IMR-90 (cell line): ENCODE measurements at places on chromosomes 2 and 18. TPM values are rescaled to one million over a fixed set of nuclear protein-coding genes. Genes with fewer than 3 reads are reported as not detected.

- DNase-seq: peak; percentile 74
Measured at GRCh38 chr2:192151853-192152252, 42.9 kb downstream of the TMEFF2 start.

GRCh38 chr2:75100011-75100800 lies 99.1 kb downstream of the TACR1 start:
- peak; percentile 67 for DNase-seq

- DNase-seq: no peak
Measured at GRCh38 chr18:11862468-11863137, 11.4 kb downstream of the CHMP1B start.

DNA sequence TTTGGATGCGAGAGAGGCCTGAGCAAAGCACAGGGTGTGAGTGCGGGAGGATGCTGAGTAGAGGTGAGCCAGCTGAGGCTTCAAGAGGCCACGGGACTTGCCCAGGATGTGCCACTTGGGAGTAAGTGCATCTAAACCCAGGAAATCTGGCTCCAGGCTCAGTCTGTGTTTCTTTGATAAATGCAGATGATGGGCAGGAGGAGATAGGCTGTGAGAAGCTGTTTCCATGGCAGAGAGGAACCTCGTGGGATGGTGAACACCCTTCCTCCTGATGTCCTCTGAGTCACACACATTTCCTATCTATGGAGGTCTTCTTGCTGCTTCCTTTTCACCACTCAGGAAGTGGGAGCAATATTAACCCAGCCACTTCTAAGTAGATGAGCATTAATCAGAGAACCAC lies 38.4 kb upstream of the CELF4 start:
- DNase-seq: no peak

GRCh38 chr2:73877071-73877802 lies 15.6 kb upstream of the ACTG2 start:
- no peak for DNase-seq

The CD207 gene
- polyA plus RNA-seq: not detected in 2 replicates

DNA sequence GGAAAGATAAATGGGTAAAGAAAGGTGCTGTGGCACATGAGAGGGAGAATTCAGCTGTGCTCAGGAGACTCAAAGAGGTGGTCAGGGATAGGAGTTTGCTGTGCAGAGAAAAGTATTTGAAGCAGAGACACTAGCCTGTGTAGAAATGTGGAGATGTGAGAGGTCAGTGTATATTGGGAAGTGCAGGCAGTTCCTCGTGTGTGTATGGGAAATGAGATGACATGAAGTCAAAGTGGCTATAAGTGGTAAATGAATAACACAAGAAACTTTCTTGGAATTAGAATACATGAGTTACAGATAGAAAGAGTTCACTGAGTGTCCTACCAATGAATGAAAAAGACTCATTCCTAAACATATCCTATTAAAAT lies 11.6 kb downstream of the MAP3K20 start:
- peak; percentile 69 for DNase-seq

DNA sequence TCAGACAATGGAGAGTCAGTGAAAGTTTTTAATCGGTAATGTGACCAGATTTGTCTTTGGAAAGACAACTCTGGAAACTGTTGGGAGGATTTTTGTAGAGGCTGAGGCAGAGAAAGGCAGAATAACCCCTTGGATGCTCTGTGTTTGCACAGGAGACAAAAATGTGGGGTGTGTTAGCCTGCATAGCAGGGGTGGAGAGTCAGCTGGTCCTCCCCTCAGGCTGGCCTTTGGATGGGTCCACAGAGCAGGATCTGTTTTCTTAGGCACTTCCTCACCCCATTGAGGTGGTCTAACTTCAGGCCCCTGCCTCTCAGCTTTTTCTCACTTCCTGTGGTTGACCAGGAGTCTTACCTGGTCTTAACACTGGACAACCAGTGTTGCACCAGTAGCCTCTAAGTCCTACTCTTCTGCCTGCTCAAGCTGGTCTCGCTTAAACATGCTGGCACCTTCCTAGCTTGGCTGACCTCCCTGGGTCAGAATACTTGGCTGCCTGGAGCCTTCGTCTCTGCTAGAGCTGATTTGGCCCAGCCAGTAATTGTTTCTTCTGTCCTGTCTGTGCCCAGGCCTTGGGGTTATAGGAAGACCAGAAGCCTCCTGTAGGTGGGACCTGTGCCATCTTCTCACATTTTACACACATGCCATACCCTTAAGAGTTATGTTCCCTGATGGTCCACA lies 259.8 kb upstream of the RASGRP3 start:
- peak; percentile 51 for DNase-seq

DNA sequence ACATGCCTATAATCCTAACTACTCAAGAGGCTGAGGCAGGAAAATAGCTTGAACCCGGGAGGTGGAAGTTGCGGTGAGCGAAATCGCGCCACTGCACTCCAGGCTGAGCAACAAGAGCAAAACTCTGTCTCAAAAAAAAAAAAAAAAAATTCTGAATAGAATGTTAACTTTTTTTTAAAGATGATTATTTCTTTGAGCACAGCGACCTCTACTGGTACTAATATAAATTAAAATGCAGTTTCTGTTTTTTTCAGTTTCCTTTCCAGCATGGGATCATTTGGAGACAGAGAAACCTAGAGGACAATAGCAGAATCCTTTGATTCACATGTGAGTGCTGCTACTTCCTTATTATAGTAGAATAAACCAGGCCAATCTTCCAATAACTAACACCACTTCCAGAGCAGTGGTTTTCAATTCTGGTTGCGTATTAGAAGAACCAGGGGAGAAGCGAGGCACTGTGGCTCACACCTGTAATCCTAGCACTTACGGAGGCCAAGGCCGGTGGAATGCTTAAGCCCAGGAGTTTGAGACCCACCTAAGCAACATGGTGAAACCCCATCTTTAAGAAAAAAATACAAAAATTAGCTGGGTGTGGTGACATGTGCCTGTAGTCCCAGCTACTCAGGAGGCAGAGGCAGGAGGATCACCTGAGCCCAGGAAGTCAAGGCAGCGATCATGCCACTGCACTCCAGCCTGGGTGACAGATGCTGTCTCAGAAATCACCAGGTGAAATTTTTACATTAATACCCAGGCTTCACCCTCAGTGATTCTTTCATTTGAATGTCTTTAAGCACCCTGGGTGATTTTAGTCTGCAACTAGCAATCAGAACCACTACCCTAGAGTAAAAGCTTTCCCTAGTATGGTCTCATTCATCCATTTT lies 10.1 kb downstream of the SRSF7 start:
- DNase-seq: peak; percentile 53

The ABCB11 gene
- not detected in 2 replicates for polyA plus RNA-seq

GRCh38 chr18:49494660-49495059 lies 7.6 kb upstream of the C18orf32 start:
- DNase-seq: no peak

DNA sequence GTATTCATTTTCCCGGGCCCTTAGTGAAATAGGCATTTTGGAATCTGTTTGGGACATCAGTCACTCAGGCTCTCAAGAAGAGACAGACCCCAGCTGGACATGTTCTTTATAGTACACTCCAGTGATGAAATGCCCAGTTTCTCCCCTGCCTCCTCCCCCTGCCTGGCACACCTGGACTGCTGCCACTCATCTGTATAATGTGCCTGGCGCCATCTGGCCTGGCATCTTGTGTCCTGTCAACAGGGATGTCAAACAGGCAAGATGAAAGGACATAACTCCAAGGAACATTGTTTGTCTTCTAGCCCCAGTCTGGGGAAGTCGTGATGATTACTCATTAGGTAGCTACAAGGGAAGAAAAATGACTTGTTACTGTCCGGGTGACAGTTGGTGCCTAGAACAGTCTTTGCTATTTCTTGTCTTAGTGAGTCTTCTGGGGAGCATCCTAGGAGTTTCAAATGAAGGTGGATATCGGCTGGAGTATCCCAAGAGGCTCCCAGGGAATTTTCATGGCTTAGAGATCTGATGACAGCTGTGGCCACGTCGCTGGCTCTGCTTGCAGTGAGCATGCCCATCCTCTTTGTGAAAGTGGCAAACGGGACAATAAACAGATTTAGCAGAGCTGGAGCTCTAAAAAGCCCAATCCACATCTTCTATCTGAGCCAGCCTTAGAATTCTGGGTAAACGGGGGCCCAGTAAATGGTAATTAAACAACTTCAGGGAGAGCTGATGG lies 153.6 kb downstream of the ALK start:
- DNase-seq: no peak

GRCh38 chr2:40127146-40127545 lies 324.7 kb downstream of the SLC8A1 start:
- DNase-seq: no peak

DNA sequence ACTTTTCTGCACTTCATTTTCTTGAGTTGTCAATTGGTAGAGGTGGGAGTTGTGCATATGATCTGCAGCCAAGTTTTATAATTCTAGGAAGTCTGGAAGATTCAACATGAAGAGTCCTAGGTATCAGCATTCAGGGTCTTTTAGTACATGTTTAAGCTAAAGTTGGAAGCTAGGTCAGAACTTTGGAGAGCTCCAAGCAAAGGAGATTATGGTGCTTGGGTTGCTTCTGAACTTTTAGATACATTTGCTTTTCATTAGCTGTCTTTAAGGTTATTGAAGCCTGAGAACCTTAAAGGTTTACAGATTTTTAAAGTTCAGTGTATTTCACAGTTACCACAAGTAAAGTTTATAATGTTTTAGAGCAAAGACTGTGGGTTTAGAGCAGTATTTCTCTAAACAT lies 85.5 kb downstream of the EPC2 start:
- DNase-seq: peak; percentile 8

GRCh38 chr18:44895176-44895798 lies 214.6 kb downstream of the SETBP1 start:
- DNase-seq: peak; percentile 45

- DNase-seq: peak; percentile 18
Measured at GRCh38 chr2:159939946-159940345, 122.5 kb downstream of the PLA2R1 start.

The FAP gene
- 74.1 and 95.0 TPM in 2 replicates for polyA plus RNA-seq

The EN1 gene
- polyA plus RNA-seq: not detected in 2 replicates

The ERMN gene
- not detected in 2 replicates for polyA plus RNA-seq

DNA sequence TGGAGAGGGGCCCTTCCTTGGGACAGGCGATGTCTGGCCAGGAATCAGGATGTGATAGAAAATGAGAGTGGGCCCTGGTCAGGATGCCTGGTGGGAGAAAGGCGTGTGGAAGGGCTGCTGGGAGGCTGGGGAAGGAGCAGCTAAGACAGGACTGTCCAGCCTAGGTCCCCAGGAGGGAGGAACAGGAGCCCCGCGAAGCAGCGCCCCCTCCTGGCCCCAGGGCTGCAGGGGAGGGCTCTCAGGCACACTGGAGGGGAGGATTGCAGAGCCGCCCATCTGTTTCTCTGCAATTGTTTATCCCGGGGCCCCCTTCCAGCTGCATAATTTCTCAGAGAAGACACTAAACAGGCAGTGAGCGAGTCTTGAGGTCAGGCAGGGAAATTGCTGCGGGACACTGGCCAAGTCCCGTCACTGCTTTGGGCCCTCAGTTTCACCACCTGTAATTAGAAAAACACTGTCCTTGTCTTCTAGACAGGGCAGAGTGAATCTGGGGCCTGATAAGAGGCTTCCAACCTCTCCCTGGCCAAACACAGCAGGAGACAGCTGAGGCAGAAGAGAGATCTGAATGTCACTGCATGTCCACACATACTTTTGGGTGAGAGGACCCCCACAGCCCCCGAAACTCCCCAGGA lies 3.9 kb upstream of the NPPC start:
- peak; percentile 8 for DNase-seq

DNA sequence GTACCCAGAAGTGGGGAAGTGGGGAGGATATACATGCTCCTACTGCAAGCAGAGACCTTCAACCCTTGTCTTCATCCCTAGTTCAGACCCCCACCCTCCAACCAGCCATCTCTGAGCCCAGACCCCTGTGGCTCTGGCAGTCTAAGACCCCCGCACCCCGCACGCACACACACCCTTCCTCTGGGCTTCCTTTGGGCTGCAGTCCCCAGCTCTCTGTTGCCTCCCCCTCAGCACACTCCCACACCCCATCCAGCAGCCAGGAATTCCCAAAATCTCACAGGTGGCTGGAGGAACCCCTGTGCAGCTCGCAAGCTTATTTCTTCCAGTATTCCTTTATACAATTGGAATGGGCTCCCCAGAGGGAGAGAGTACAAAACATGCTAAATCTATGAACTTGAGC lies 13.9 kb upstream of the GYPC start:
- DNase-seq: no peak

GRCh38 chr2:155810411-155810810 lies 522.1 kb downstream of the NR4A2 start:
- DNase-seq: no peak

DNA sequence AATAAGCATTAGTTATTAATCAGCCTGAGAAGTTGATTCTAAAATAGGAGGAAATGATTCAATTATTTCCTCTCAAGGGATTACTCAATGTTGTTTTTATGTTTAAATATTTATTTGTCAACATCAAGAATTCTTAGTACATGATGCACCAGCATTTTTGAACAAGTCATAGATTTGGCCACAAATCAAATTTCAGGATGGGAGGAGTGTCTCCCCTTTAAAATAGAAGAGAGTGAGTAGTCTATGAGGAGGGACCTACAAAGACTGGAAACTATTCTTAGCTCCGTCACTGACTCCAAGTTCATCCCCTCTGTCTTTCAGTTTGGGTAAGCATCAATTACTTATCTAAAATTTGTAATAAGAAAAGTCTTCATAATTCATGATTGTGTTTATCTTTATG lies 18.6 kb upstream of the IL18R1 start:
- no peak for DNase-seq

The CARF gene
- 2.4 and 2.7 TPM in 2 replicates for polyA plus RNA-seq

- DNase-seq: no peak
Measured at GRCh38 chr2:12326449-12327190, 390.1 kb upstream of the TRIB2 start.

GRCh38 chr2:56248965-56249742 lies 65.4 kb downstream of the CCDC85A start:
- no peak for DNase-seq

- no peak for DNase-seq
Measured at GRCh38 chr18:48577478-48578190, 38.8 kb downstream of the CTIF start.
